ENCODE measurements at places on chromosomes 13 and 19. TPM values are rescaled to one million over a fixed set of nuclear protein-coding genes. Genes with fewer than 3 reads are reported as not detected.

GRCh38 chr19:16678498-16678897, 17.6 kb downstream of the TMEM38A start:
- H3K27me3 ChIP-seq = no peaks in the 10 kb centered on the region
- H3K4me3 ChIP-seq = no peak overlapping the region
- H3K4me1 ChIP-seq = no peaks in the 10 kb centered on the region
- H3K36me3 ChIP-seq = no peaks in the 10 kb centered on the region

DNA sequence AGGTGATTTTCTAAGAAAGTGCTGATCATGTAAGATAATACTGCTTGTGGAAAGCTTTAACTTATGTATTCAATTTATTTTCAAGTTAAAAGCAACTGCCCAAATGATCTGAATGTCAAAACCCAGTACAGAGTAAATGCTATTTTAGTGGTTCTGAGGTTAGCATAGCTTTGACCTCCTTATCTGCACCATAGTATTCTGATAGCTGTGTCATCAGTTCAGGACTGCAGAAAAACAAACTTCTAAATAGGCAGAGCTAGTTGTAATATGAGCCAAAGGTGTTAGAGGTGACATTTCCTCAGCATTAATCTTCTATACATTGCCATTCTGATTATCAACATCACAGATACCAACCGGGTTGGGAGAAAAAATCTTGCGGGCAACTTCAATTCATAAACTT, 758.7 kb downstream of the SLITRK5 start:
- H3K27ac ChIP-seq = no peak overlapping the region
- H3K4me3 ChIP-seq = no peak overlapping the region
- DNase-seq = no peak
- no peaks in the 10 kb centered on the region for H3K36me3 ChIP-seq

GRCh38 chr13:110116072-110116487, 190.9 kb downstream of the COL4A1 start:
- DNase-seq = peak; percentile 10
- no peak overlapping the region for H3K27ac ChIP-seq
- no peak overlapping the region for H3K4me3 ChIP-seq
- no peaks in the 10 kb centered on the region for H3K4me1 ChIP-seq

- H3K4me3 ChIP-seq = peak overlapping the region; percentile 24
- H3K36me3 ChIP-seq = peaks cover 21% of the 10 kb centered on the region
- peak; percentile 51 for DNase-seq
- H3K4me1 ChIP-seq = peaks cover 55% of the 10 kb centered on the region
- no peaks in the 10 kb centered on the region for H3K27me3 ChIP-seq
Observed at GRCh38 chr19:49553451-49554271, 25.9 kb downstream of the RCN3 start.

GRCh38 chr13:46126552-46127357, 21.9 kb upstream of the CPB2 start:
- H3K4me3 ChIP-seq = no peak overlapping the region
- peaks cover 51% of the 10 kb centered on the region for H3K36me3 ChIP-seq
- H3K27ac ChIP-seq = peak overlapping the region; percentile 19
- DNase-seq = peak; percentile 38

DNA sequence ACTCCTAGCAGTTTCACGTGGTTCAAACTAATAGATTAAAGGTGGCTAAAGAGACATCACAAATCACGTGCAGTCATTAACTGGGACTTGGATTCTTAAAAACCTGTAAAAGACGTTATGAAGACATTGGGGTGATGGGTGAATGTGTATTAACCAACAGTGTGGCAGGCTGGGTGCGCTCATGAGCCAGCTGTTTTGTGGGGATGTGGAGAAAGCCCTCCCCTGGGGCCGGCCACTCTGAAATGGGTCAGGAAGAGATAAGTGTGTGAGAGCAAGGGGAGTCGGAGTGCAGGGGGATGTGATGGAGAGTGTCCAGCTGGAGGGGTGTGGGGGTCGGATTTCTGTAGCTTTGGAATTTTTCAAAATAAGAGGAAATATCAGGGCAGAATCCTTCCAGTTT, 10.4 kb downstream of the UPF1 start:
- peak overlapping the region; percentile 31 for H3K27ac ChIP-seq
- peaks cover 18% of the 10 kb centered on the region for H3K36me3 ChIP-seq
- no peak for DNase-seq
- peaks cover 58% of the 10 kb centered on the region for H3K4me1 ChIP-seq

DNA sequence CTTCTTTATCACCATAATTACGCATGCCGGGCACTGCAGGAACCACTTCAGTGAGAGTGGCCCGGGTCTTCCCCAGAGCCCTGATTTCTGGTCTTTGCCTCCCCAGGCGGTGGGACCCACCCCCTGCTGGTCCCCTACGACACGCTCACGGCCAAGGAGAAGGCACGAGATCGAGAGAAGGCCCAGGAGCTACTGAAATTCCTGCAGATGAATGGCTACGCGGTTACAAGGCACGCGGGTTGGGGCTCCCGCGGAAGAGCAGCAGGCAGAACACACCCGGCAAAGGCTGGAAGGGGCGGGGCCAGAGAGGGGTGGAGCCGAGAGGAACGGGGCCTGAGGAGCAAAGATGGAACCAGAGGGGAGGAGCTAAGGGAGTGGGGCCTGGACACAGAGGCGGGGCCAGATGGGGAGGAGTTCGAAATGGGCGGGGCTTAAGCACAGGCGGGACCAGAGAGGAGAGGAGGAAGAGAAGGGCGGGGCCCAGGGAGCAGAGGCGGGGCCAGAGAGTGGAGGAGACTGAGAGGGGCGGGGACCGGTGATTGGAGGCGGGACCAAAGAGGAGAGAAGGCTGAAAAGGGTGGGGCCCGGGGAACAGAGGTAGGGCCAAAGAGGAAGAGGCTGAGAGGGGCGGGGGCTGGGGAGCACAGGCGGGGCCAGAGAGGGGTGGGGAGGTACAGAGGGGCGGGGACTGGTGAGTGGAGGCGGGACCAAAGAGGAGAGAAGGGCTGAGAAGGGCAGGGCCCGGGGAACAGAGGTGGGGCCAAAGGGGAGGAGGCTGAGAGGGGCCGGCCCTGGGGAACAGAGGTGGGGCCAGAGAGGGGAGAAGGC, 73.4 kb downstream of the RYR1 start:
- no peak overlapping the region for H3K27ac ChIP-seq
- H3K4me3 ChIP-seq = no peak overlapping the region
- H3K36me3 ChIP-seq = no peaks in the 10 kb centered on the region
- no peaks in the 10 kb centered on the region for H3K4me1 ChIP-seq
- peak; percentile 84 for DNase-seq
- peaks cover 13% of the 10 kb centered on the region for H3K27me3 ChIP-seq

DNA sequence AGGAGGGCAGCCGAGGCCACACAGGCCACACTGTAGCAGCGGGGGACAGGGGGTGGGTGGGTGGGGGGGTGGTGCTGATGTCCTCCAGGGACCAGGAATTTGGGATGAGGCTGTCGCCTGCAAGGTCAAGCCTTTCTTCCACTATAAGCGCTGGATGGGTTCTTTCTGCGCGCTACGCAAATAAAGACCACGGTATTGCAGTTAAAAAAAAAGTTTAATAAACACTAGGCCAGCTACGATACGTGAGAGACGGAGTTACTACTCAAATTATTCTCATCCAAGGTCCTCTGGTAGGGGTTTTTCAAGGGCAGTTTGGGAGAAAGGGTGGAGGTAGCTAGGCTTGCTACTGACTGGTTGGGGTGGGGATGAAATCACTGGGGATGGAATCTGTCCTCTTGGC, 508 bp upstream of the ZNF44 start:
- H3K4me3 ChIP-seq = peak overlapping the region; percentile 100
- no peaks in the 10 kb centered on the region for H3K27me3 ChIP-seq
- H3K4me1 ChIP-seq = peaks cover 30% of the 10 kb centered on the region
- H3K27ac ChIP-seq = peak overlapping the region; percentile 97
- H3K36me3 ChIP-seq = peaks cover 29% of the 10 kb centered on the region

GRCh38 chr13:31875134-31875533, 135.8 kb downstream of the RXFP2 start:
- H3K27me3 ChIP-seq = peaks cover 19% of the 10 kb centered on the region
- H3K4me1 ChIP-seq = no peaks in the 10 kb centered on the region
- no peaks in the 10 kb centered on the region for H3K36me3 ChIP-seq
- H3K27ac ChIP-seq = no peak overlapping the region

GRCh38 chr13:53901593-53901992, 873.0 kb downstream of the OLFM4 start:
- H3K36me3 ChIP-seq = no peaks in the 10 kb centered on the region
- no peaks in the 10 kb centered on the region for H3K4me1 ChIP-seq
- DNase-seq = no peak
- H3K27ac ChIP-seq = no peak overlapping the region

- H3K27ac ChIP-seq = no peak overlapping the region
- no peak overlapping the region for H3K4me3 ChIP-seq
- DNase-seq = no peak
- no peaks in the 10 kb centered on the region for H3K27me3 ChIP-seq
Observed at GRCh38 chr13:28412981-28413380, 81.9 kb downstream of the FLT1 start.

GRCh38 chr19:10918359-10918758, 10.1 kb downstream of the YIPF2 start:
- H3K36me3 ChIP-seq = peaks cover 8% of the 10 kb centered on the region
- no peak overlapping the region for H3K4me3 ChIP-seq
- H3K27ac ChIP-seq = no peak overlapping the region
- H3K4me1 ChIP-seq = no peaks in the 10 kb centered on the region
- DNase-seq = no peak

DNA sequence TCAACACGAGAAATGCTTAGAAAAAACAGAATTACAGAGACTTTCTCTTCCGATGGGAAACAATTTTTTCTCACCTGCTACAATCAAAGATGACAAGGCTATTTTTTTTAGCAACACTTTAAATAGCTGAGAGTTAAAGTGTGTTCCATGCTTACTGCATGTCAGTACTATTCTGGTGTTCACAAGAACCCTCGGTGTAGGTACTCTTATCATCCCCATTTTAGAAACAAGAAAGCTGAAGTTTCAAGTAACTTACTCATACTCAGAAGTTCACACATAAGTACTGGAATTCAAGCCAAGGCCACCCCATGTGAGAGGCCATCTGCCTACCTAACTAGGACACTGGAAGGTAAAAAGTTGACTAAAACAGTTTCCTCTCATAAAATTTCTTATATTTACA, 9.0 kb upstream of the TNFRSF19 start:
- no peaks in the 10 kb centered on the region for H3K36me3 ChIP-seq
- DNase-seq = no peak
- no peak overlapping the region for H3K27ac ChIP-seq
- no peaks in the 10 kb centered on the region for H3K4me1 ChIP-seq

DNA sequence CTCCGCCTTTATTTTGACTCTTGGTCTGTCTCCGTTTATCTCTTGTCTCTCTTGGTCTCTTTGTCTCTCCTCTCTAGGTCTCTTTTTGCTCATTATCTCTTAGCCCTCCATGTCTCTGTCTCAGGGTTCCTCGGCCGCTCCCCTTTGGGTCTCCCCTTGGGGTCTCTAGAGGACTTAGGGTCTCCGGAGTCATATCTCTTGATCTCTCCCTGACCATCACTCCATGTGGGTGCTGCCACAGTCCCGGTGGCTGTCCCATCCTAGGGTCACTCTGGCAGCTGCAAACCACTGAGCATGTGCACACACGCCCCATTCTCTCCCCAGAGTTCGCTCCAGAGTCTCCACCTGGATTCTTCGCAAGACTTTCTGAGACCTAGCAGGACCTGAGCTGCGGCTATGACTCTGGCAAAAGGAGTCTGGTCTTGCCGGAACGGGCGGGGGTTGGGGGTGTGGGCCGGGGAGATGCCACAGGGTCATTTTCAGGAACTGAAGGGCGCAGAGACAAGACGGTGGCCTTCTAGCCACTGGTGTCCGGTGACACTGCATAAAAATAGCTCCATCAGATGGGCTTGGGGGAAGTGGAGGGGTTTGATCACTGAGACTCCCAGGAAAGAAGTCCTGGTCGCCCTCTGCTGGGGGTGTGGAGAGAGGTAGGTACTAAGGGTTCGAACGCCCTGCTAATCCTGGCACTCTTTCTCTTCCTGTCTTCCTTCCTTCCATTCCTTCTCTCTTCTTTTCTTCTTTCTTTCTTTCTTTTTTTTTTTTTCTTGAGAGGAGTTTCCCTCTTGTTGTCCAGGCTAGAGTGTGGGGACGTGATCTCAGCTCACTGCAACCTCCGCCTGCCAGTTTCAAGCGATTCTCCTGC, 1.2 kb upstream of the KCNA7 start:
- H3K27me3 ChIP-seq = peaks cover 42% of the 10 kb centered on the region
- peak overlapping the region; percentile 42 for H3K4me3 ChIP-seq
- no peak for DNase-seq
- peaks cover 10% of the 10 kb centered on the region for H3K4me1 ChIP-seq
- H3K36me3 ChIP-seq = peaks cover 3% of the 10 kb centered on the region

DNA sequence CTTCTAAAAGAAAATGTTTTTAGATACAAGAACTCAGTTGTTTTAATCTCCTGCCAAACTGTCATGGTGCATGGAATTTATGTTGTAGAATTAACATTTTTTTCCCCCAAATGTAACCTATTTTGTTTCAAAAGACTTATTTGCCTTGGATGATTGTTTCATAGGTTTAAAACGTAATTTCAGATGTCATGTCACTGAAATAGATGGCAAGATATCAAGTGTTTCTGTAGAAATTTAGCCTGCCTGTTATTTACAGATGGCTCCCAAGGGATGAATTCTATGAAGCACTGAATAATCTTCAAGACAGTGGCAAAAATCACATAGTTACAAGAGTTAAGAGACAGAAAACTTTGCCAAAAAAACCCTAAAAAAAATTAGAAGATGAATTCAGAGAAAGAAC, 1484.6 kb downstream of the OLFM4 start:
- no peaks in the 10 kb centered on the region for H3K4me1 ChIP-seq
- no peak for DNase-seq
- no peak overlapping the region for H3K4me3 ChIP-seq

GRCh38 chr13:96785986-96786385, 208.3 kb downstream of the OXGR1 start:
- H3K4me1 ChIP-seq = no peaks in the 10 kb centered on the region
- H3K4me3 ChIP-seq = no peak overlapping the region
- no peaks in the 10 kb centered on the region for H3K27me3 ChIP-seq
- no peak overlapping the region for H3K27ac ChIP-seq
- no peak for DNase-seq
- H3K36me3 ChIP-seq = no peaks in the 10 kb centered on the region

DNA sequence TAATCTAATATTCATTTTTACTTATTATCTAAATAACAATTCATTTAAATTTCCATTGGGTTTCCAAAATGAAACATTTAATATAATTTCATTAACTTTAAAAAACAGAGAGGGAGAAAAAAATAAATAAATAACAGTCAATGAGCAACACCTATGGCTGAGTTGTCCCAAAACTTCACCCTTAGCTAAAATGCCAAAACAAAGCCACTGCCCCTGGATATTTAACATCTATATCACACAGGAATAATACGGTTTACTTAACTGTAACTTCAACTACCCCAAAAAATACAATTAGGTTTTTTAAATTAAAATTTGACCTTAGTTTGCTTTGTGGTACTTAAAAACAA, 541 bp downstream of the ELF1 start:
- H3K27ac ChIP-seq = peak overlapping the region; percentile 97
- H3K27me3 ChIP-seq = no peaks in the 10 kb centered on the region
- peaks cover 57% of the 10 kb centered on the region for H3K4me1 ChIP-seq
- H3K36me3 ChIP-seq = peaks cover 23% of the 10 kb centered on the region
- no peak for DNase-seq

ZNF266 gene
- 28.2 TPM for total RNA-seq

RASAL3 gene
- total RNA-seq = 130 TPM

NCCRP1 gene
- not detected for total RNA-seq

USHBP1 gene
- total RNA-seq = 0.26 TPM

ZNF681 gene
- total RNA-seq = 3.0 TPM

BRSK1 gene
- total RNA-seq = 8.4 TPM

URAD gene
- total RNA-seq = not detected

NLRP9 gene
- not detected for total RNA-seq

ZIC2 gene
- total RNA-seq = 0.08 TPM

ANGPTL8 gene
- total RNA-seq = not detected

POU2F2 gene
- total RNA-seq = 65.8 TPM

ETV2 gene
- 0.98 TPM for total RNA-seq

ZC3H4 gene
- 114 TPM for total RNA-seq

All from activated T-helper 1 cell treated with anti-CD3 and anti-CD28 coated beads, Interleukin-12 subunit alpha, Interleukin-12 subunit beta, Interleukin-2, Interleukin-4 antibody, amounts not matched to agents 30 ng/mL and 10 ng/mL and 1 ng/mL, durations not matched to agents 14 hours and 24 hours and 36 hours (primary cell).